HuH-7.5 (cell line): ENCODE measurements at places on chromosomes 12 and 14.

DNA sequence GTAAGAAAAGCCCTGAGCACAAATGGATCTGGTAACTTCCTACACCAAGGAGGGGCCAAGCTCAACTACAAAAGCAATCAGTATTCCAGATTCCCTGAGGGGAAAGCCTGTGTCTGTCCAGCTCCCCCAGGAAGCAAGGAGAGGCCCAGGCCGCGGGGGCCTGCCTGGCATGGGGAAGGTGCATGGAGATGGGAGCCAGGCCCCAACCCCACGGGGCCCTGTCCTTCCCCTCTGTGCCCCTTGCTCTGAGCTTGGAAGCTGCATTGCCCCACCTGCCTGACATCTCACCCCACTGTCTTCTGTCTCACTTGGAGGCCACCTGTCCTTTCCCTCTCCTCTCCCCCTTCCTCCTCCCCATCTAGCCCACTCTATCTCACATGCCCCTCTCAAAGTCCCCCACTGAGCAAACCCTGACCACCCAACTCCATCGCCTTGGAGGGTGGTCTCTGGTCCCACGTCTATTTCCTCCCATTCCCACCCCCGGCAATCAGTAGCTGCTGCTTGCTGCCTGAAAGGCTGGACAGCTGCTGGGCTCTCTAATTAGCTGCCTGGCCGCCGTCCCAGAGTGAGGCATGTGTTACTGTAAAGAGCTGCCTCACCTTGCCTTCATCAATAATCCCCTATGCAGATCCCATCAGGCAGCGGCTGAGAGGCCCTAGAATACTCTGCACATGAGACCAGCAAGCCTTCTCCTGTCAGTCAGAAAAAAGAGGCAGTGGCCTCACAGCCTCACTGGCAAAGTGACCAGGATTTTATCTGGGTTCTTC is 3.4 kb upstream of the TMEM229B start:
- no peak for DNase-seq

DNA sequence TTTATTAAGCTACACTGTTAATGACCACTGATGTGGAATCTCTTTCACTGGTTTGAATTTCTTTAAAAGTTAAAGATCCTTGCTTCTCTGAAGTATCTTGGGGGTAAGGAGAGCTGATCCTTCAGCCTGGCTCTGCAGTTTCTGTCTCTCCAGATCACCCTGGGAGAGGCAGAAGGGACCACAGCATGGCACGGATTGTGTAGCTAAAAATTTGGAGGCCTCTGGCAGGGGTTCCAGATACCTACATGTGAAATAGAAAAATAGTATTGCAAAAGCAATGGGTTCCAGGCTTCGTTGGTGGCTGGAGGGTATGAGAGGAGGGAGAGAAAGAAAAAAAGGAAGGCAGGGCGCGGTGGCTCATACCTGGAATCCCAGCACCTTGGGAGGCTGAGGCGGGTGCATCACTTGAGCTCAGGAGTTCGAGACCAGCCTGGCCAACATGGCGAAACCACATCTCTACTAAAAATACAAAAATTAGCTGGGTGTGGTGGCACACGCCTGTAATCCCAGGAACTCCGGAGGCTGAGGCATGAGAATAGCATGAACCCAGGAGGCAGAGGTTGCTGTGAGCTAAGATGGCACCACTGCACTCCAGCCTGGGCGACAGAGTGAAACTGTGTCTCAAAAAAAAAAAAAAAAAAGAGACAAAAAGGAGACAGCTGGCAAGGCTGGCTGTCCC is 3.4 kb downstream of the CHST11 start:
- no peak for DNase-seq

- DNase-seq = no peak
Measured at GRCh38 chr12:98182821-98183220, 332.6 kb upstream of the TMPO start.

DNA sequence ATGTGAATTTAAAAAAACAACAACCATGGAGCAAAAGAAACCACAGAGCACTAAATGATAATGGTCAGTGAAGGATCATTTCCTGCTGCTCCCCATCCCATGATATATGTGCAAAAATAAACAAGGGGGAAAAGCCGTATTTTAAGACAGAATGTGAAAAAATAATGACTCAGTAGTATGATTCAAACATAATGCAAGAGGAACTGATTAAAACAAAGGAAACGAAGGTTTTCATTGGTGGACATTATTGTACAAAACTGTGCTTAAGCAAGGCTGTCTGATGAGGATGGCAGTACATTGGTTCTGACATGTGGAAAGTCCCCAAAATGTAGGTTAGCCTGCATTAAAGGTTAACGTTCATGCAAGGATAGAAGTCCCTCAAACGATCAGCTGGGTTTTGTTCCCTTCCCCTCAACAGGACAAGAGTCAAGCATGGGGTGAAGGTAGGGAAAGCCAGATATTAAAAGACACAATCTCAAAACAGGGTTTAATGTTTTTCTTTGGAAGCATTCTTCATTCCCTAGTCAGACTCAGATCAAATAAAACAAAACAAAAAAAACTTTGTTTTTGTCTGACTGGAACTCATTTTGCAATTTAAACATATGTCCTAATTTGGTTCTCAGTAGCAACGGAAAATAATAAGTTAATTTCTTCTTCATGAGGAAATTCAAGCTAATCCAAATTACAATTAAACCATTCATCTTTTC is 26.3 kb upstream of the PTGDR start:
- DNase-seq = no peak

- no peak for DNase-seq
Measured at GRCh38 chr14:99853206-99853605, 60.0 kb downstream of the EML1 start.

DNA sequence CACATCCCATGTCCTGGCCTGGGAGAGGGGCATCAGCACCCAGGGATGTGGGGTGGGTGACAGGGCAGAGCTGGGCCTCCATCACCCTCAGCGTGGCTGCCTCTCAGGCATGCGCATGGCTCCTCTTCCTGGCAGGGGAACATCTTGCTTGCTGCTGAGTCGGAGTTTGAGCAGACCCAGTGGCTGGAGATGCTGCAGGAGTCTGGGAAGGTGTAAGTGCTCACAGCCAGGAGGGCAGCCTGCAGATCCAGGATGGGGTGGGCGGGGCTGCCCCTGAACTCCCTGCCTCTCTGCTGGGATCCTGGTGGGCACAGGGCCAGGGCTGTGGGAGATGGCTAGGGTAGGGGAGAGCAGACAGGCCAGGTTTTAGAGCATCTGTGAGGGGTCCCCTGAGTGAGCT is 16.2 kb downstream of the PLEKHD1 start:
- no peak for DNase-seq

GRCh38 chr12:80589077-80589476 is 118.4 kb upstream of the MYF6 start:
- no peak for DNase-seq

GRCh38 chr14:76985540-76986230 is 42.8 kb downstream of the IRF2BPL start:
- no peak for DNase-seq

- no peak for DNase-seq
Measured at GRCh38 chr12:52349196-52349595, 18.1 kb downstream of the KRT85 start.

- no peak for DNase-seq
Measured at GRCh38 chr12:95736631-95737030, 53.9 kb downstream of the NTN4 start.

GRCh38 chr14:68927956-68928675 is 51.0 kb downstream of the ACTN1 start:
- no peak for DNase-seq

- DNase-seq = no peak
Measured at GRCh38 chr14:76782115-76782884, 21.0 kb downstream of the VASH1 start.

GRCh38 chr12:102730996-102731395 is 186.0 kb downstream of the PAH start:
- DNase-seq = no peak

- DNase-seq = no peak
Measured at GRCh38 chr12:3496957-3497356, 6.0 kb downstream of the PRMT8 start.

DNA sequence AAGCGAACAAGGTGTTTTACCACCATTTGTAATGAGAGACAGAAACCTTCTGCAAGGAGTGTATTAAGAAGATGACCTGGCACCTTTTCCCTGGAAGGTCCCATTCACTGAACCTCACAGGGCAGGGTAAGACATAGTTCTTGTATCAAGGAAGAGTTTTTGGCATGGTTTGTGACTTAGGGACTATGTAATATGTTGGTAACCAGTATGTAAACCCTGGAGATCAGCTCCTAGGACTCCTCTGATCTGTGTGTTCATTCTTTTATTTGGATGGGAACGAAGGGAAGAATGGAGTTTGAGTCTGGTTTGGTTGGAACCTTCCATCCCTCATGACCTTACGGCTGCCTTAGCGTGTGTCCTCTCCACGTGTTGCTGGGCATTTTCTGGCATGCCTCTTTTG is 175.4 kb downstream of the CAND1 start:
- no peak for DNase-seq

DNA sequence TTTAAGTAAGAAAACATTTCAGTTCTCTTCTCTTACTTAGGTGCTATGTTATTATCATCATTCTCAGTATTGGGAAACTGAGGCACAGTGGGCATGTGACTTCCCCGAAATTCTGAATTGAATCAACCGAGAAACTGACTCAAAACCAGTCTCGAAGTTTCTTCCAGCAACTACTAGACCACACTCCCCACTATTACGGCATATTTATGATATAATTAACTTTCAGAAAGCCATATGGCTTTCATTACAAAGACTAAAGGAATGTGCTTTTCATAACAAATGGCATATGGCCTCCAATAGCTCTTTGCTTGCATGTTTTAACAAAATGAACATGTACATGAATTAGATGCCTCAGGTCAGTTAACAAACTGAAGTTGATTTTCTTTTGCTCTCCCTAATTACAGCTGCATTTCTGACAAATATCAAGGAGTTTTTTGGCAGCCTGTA is 182.9 kb upstream of the SLC38A2 start:
- DNase-seq = no peak

DNA sequence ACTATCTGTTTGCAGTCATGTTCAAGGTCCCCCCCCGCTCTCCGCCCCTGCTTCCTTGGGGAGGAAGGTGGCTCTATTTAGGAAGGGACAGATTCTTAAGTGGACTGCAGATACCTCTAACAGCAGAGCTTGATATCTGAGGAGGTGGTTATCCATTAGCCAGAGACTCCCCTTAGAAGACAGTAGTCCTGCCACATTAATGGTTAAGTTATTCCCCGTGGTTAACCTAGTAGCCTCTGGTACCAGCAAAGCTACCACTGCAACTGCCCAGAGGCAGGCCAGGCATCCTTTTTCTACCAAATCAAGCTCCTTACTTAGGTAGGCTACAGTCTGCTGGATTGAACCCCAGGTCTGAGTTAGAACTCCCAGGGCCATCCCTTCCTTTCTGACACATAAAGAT is 162.1 kb upstream of the AVPR1A start:
- no peak for DNase-seq

DNA sequence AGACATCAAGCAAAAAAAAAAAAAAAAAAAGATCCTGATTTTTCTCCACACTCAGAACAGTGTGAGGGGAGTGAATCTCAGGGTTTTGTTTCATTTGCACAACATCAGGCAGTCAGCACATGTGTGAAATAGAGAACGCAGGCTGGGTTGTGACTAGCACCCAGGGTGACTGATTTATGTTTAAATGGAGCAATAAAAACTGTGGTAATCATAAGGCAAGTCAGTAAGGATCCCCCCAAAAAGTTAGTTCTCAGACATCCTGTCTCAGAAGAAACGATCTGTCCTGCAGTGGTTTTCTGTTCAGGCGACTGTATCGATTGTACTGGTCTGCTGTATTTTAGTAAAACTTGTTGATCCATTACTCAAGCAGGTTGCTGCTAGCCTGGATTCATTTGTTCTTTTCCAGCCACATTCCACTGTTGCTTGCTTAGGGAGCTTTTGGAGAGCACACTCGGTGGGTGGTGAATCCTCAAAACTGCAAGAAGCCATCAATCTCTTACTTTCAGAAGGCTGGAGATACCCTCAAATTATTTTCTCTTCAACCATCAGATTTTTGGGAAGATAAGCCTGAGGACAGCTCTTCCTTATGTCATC is 107.1 kb downstream of the DACT1 start:
- DNase-seq = no peak

GRCh38 chr12:114682785-114683708 is 928 bp downstream of the TBX3 start:
- DNase-seq = no peak

DNA sequence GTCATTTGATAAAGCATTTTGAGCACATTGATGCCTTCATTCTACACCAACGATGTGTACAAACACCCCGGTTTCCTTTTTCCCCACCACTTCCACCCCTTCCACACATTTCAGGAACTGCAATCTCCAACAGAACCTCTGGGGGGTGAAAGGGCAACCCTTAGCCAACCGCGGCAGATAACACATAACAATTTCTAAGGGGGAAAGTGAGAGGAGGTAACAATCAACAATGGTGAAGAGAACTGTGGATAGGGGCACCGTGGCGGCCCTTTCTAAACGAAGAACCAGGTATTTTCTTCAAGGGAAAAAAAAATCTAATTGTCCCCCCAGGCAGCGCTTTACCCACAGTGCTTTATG is 1.1 kb downstream of the KITLG start:
- peak; percentile 51 for DNase-seq

- DNase-seq = peak; percentile 29
Measured at GRCh38 chr12:119412811-119413794, 78.6 kb downstream of the CCDC60 start.

GRCh38 chr12:21814327-21814726 is 39.8 kb upstream of the KCNJ8 start:
- DNase-seq = no peak

- DNase-seq = no peak
Measured at GRCh38 chr12:69732088-69732487, 6.6 kb upstream of the RAB3IP start.

DNA sequence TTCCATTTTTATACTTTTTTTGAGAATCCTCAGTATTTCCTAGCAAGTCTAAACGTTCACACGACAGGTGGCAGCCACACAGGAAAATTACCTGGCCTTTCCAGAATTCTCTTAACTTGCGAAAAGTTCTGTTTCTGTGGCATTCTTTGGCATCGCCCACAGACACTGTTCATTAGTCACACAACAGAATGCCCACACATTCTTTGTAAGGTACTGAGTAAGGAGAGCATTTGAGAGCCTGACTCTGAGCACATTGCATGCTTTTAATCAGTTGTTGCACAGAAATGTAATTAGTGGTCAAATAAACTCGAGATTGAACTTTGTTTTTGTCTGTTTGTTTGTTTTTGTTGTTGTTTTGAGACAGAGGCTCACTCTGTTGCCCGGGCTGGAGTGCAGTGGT is 52.4 kb downstream of the LMNTD1 start:
- no peak for DNase-seq

DNA sequence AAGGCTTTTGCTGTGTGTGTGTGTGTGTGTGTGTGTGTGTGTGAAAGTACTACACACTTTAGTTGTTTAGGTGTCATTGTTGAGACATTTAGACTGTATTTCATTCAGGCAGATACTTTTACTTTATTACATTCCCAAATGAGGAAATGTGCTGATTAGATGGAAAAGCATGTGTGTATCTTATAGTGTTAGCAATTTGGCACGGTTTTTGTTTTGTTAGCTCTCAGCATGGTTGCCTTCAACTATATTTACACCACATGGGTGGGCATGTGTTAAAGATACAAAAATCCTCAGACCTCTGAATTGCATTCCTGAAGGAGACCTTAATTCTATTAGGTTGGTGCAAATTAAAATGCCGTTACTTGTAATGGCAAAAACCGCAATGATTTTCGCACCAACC is 879.5 kb downstream of the DIO2 start:
- DNase-seq = no peak

GRCh38 chr14:73851000-73851399 is 631 bp upstream of the PTGR2 start:
- DNase-seq = no peak

GRCh38 chr12:52141306-52141705 is 50.5 kb downstream of the KRT80 start:
- DNase-seq = no peak

GRCh38 chr12:26298785-26299621 is 103.6 kb downstream of the SSPN start:
- no peak for DNase-seq

- no peak for DNase-seq
Measured at GRCh38 chr14:71610797-71611196, 321.4 kb upstream of the RGS6 start.
